ENCODE measurements at places on chromosomes 6 and 20.
A peak's percentile ranks its signal among the peaks of the same experiment; 100 is the strongest.

DNA sequence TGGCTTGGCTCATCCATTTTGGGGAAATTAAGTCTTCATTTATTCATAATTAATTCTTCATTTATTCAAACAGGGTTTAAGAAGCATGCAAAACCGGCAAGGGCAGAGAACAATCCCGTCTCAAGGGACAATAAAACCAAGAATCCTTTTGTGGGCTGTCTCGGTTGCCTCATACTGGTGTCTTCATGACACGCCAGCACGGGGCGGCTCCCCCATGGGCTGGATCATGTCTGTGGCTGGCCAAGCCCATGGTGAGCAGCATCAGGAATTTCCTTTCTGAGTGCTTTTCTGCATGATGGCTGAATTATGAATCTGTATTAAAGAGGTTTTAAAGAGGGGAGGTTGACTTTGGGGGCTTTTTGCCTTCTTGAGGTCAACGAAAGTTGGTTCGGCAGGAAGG lies 38.3 kb upstream of the DUSP22 start:
- DNase-seq = no peak

DNA sequence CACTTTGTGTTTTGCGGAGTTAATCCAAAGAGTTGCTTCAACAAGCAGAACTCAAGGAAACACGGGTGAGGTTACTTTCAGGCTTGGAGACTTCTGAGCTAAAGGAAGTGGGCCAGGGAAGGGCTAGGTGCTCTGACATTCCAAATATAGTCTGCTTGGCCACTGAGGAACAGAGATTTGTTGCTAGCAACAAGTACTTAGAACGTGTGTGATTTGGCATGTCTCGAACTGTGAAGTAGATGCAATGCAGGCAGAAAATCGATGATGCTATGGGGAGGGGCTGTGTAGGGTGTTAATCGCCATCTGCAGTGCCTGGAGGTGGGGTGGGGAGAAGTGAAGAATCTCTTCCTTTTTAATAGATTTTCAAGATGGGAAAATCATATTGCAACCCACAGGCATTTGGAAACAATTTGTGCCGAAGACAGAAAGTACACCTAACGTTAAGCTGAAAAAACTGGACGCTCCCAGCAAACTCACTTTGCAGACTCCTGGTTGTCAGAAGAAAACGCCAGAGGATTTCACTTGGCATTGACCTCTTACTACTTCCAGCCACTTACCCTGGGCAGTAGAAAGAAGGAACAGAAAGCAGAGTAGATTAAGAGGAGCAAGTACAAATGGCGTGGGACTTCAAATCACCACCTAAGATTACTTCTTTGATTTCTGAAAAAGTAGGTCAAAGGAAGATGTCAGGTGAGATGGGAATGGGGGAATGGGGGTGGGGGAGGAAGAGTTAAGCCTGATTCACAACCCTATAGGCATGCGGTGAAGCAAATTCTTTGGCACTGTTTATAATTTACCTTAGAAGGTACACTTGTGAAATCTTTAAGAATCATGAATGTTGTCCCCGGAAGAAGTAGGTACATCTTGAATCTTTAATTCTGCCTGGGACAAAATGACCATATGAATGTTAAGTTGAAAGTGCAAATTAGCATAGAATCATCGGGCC lies 314.1 kb downstream of the CD83 start:
- no peak for DNase-seq

GRCh38 chr6:90068264-90068663 lies 174.0 kb downstream of the GJA10 start:
- peak; percentile 78 for DNase-seq

GRCh38 chr20:21708738-21709534 lies 3.5 kb downstream of the PAX1 start:
- no peak for DNase-seq

DNA sequence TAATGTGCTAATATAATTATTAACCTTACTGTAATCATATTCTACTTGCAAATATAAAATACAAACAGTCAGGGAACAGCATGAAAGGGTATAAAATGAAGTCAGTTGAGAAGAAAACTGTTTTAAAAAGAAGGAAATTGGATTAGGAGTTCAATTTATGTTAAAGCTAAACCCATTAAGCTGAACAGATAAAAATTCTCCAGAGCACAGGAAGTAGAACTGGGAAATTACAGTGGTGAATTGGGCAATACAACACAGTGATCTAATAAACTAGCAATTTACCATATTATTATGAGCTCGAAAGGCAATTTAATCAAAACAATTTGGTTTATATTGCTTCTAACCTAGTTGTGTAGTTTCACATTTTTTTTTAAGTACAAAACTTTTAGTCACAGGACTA lies 407.4 kb upstream of the RGS17 start:
- no peak for DNase-seq

GRCh38 chr6:169801396-169802160 lies 50.2 kb downstream of the ERMARD start:
- no peak for DNase-seq

- DNase-seq = no peak
These were observed 9.6 kb downstream of the TTPAL start for GRCh38 chr20:44485078-44485829.

DNA sequence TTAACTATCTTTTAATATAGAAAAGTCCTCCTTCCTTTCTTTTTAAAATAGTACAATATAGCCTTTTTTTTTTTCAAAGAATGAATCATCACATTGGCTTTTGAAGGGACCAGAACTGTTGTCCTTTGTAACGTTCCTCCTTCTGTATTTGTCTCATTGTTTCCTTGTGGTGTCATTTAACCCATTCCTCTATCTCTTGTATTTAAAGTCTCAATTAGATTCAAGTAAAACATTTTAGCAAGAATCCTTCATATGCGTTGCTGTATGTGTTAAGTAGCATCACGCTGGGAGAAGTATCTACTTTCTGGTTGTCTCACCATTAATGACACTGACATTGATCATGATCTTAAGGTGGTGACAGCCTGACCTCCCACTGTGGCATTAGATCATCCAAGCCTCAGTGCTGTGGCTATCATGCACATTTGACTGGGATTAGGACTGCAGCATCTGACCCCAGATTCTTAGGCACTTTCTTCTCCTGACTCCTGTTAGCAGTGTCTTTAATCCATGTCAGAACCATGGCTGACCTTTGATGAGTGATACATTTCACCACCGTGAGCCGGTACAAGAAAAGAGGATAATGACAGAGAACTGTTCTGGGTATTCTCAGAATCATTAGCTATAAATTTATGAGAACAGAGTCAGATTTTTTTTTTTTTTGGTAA lies 67.5 kb upstream of the TFB1M start:
- peak; percentile 82 for DNase-seq
